ENCODE measurements at places on chromosomes 4 and X.

DNA sequence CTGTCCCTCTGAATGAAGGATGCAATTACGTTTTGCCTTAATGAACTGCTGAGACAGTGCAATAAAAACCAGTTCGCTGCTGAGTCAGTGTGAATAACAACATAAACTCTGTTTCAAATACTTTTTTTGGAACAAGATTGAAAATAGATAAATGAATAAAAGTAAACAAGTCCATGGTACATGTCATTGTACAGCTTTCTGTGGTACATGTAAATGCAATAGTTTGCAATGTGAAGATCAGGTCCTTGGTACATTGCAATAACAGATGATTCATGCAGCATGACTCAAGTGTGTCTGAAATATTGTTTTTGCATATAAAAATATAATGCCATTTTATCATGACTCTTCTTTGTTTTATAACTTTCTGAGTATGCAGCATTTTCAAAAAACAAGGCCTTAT lies 193.4 kb upstream of the PACRGL start:
- no peak for DNase-seq

DNA sequence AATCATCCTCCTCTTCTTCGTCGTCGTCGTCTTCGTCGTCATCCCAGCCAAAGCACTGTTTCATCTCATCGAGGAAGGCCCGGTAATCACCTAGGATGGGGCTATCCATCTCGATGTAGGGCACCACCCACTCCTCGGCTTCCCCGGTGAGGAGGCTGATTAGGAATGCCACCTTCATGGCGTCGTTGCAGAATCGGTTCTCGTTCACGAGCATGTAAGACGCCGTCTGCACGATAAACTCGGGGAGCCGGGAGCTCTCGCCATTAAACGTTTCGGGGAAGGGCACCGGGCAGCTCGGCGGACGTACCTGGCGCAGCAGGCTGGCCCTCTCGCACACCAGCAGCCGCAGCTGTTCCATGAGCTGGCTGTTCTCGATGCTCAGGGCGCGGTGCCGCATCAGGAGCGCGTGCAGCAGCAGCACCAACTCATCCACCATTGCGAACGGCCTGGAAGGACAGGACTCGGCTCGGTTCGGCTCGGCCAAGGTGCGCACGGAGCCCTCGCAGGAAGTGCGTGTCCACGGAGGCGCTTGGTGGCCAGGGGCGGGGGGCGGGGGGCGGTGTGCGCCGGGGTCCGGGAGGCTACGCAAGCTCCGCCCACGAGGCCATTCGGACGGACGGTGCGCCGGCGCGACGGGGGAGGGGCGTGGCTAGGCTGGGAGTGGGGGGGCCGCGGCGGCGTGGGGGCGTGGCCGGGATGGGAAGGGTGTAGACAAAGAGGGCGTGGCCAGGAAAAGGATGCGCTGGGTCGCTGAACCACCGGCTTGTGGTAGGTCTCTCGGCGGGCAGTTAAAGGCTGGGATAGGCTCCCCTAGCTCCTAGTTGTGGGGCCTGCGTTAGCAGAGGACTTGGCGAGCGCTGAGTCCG lies at the start of gene LDOC1:
TSS of gene LDOC1 (minus strand) at position 544 of the 866 bp plus-strand sequence. CDS start at position 436, 108 bp downstream.
- no peak for DNase-seq

GRCh38 chr4:125331116-125331515 lies 16.4 kb downstream of the FAT4 start:
- DNase-seq = no peak

DNA sequence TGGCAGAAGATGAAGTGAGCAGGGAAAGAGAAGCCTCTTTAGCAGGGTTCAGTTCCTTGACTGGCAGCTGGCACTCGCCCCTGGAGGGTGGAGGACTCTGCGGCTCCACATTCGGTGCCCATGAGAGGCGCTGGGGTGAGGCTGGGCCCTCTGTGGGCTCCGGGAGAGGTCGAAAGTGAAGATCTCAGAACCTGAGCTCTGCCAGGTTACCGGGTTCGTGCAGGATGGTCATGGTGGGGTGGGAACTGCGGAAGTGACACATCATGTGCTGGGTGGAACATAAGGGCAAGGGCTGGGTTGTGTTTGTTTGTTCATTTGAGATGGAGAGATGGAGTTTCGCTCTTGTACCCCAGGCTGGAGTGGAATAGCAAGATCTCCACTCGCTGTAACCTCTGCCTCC lies 44.2 kb downstream of the TRIM61 start:
- DNase-seq = no peak

GRCh38 chrX:17669891-17670290 lies 67.4 kb upstream of the SCML1 start:
- no peak for DNase-seq

DNA sequence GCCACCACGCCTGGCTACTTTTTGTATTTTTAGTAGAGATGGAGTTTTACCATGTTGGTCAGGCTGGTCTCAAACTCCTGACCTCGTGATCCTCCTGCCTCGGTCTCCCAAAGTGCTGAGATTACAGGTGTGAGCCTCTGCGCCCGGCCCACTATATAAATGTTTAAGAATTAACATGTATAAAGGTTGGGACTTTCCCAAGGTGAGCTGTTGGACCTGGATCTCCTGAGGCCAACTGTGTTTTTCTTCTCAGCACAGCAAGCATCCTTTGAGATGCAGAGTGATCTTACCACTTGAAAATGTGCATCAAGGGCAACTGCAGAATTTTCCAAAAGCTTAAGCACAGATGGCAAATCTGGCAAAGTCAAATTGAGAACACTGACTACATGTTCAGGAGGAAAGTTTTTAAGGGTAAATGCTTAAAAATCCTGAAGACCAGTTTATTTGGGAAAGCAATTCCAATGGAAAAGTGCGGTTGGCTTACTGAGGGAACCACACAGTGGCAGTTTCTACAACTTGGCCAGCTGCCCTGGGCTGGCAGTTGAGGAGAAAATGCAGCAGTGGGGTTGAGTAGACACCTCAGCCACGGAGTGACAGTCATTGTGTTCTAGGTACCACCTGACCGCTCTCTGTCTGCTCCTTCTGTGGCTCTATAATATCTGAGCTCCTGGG lies 168.9 kb downstream of the CBR4 start:
- DNase-seq = no peak

DNA sequence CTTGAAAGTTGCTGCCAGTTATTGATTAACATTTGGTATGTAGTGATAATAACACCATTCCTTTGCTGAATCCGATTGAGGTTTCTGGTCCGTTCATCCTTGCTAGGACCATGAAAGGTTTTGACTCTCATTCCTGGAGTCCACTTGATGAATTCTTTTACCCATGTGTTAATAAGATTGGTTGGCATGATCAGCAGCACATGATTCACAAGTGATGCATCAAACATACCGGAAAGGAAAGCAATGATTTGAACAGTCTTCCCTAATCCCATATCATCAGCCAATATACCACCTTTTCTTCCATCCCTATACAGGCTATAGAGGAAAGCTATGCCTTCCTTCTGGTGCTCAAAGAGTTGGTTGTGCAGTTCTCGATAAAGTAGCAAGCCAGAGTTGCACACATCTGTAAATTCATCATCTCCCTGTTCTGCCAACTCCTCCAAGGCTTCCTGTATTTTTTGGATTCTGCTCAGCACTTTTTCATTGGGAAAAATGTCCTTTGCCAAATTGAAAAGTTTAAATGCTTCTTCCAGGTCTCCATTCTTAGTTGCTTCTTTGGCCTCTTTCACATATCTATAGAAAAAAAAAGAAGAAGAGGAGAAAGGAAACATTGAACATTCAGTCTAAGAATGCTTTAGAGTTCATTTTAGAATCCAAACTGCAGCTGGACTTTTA lies 26.7 kb downstream of the PIN4 start:
- DNase-seq = no peak

GRCh38 chr4:159158083-159158617 lies 55.3 kb downstream of the RAPGEF2 start:
- DNase-seq = no peak

DNA sequence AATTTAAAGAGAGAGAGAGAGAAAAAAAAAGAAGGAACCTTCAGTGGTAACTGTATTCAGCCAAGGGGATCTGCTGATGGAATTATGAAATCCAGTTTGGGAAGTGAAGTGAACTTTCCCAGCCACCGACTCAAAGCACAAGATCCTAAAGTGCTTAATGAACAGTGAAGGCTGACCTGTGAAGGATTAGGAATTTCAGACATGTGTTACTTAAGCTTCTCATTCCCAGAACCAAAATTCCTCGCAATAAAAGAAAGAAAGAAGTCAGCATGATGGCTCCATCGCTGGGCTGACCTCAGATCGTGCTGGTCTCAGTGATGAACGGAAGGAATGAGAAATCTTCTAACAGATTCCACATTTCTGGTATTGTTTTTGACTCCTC lies 135.2 kb downstream of the ARSF start:
- no peak for DNase-seq

- no peak for DNase-seq
Measured at GRCh38 chr4:167867191-167867590, 225.1 kb upstream of the ANXA10 start.

GRCh38 chr4:108171339-108172230 lies 2.9 kb upstream of the LEF1 start:
- DNase-seq = peak; percentile 16

DNA sequence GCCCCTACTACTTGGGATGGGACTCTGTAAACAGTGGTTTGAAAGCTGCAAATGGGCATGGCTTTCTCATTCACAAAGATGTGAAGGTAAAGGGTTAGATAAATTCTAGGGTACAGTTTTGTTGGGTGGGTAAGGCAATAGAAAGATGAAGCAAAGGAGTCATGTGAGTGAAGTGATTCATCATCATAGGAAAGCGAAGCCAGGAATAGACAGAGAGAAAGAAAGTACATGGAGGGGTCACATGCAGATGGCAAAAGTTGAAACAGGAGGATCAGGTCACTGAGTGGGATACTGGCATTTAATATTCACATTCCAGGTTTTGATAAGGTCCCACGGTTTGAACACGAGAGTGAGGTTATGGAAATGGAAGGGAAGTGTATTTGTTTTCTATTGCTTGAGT lies 8.2 kb upstream of the ABCG2 start:
- DNase-seq = no peak

- peak; percentile 66 for DNase-seq
Measured at GRCh38 chr4:54217642-54218495, 11.2 kb upstream of the PDGFRA start.

- peak; percentile 20 for DNase-seq
Measured at GRCh38 chrX:15790769-15791290, 546 bp downstream of the ZRSR2 start.

DNA sequence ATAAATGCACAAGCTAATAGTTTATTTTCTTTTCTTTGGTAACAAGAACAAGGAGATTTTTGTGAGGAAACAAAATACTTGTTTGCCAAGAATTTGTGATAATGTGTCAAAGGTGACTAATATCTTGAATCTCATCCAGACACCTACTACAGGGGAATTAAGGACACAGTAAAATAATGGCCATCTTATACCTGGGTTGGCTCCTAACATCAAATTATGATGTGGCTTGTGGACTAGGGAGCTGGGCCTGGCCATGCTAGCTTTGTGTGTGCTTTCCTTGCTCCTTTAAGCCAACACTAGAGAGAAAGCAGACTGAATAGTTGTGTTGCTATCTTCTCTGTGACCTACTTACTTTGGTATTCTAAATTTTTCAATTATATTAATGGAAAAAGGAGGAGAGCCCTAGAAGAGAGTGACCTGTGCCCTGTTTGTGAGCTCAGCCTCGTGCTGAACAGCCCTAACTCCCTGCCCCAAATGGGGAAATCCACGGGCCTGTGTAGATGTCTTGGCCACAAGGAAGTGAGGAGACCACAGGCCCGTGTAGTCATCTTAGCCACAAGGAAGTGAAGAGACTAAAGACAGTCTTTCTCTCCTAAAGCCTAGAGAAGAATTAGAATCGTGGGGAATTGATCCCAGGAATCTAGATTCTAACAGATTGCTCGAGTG lies 23.3 kb downstream of the ARHGAP24 start:
- peak; percentile 82 for DNase-seq

DNA sequence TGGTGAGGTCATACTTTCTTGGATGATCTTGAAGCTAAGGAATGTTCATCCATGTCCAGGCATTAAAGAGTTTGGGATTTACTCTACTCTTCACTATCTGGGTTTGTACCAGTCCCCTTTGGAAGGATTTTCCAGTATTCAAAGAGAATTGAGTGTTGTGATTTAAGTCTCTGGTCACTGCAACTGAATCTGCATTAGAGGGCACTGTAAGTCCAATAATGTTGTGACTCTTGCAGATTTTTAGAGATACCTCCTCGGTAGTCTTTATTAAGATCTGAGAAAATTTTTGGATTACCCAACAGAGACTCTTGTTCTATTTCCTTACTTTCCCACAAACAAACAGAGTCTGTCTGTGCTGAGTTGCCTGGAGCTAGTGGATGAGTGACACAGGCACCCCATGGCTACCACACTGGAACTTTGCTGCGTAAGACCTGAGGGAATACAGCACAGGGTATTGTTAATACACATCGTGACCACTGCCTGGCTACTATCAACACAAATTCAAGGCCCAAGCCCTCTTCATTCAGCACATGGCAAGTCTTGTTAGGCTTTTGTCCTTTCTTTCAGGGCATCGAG lies 357.1 kb upstream of the KLHL4 start:
- no peak for DNase-seq

GRCh38 chr4:40736910-40737309 lies 12.8 kb upstream of the NSUN7 start:
- peak; percentile 69 for DNase-seq

- DNase-seq = no peak
Measured at GRCh38 chrX:43423876-43424275, 232.2 kb upstream of the MAOA start.

- peak; percentile 4 for DNase-seq
Measured at GRCh38 chr4:31045724-31046318, 325.7 kb downstream of the PCDH7 start.

GRCh38 chr4:23888421-23889319 lies 1.2 kb downstream of the PPARGC1A start:
- DNase-seq = no peak

DNA sequence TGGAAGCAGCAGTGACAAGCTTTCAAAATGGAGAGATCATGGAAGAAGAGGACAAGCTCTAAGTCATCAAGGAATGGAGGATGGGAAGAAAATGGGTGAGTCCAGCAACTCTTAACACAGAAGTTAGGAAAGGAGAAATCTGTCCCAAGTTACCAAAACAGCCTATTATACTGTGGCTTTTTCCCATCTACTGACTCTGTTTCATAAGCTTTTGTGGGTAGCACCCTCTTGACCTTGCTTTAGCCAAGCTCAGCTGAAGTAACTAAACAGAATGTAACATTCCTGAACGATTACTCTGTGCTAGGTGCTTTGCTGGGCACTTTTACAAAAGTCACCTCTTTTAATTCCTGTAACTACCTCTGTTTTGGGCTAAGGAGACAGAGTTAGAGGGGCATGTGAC lies 54.9 kb downstream of the MAP7D2 start:
- no peak for DNase-seq

All from GM12865 (cell line).